ENCODE measurements at places on chromosomes 5 and 9.

GRCh38 chr9:130368631-130369103 is 76.1 kb upstream of the ASS1 start:
- H3K4me3 ChIP-seq: no peak overlapping the region
- no peaks in the 10 kb centered on the region for H3K27me3 ChIP-seq
- no peaks in the 10 kb centered on the region for H3K36me3 ChIP-seq
- DNase-seq: no peak

DNA sequence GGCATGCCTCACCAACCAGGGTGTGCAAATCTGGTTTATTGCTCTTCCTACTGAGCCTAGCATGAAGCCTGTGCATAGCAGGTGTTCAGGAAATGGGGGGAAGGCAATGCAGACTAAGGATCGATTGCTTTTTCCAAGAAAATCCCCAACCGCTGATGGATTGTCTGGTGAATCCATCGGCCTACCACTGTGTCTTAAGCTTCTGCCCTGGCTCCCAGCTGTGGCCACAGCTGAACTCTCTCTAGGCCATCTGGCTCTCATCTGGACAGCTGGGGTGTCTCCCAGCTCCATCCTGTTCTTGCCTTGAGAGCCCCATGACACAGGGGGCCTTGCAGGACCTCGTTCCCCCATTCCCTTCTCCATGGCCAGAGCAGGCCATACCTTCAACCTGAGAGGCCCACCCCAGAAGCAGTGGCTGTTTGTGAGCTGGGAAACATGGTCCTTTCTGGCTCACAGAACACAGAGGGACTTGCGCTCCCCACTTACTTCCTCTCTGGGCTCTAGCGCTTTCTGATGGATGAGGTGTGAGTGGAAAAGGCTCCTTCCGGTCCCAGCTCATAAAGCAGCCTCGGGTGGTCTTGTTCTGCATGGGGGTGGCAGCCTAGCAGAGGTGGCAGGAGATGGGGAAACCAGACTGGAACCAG is 41.8 kb downstream of the COL27A1 start:
- no peak overlapping the region for H3K4me3 ChIP-seq
- no peak overlapping the region for H3K27ac ChIP-seq
- H3K36me3 ChIP-seq: no peaks in the 10 kb centered on the region

DNA sequence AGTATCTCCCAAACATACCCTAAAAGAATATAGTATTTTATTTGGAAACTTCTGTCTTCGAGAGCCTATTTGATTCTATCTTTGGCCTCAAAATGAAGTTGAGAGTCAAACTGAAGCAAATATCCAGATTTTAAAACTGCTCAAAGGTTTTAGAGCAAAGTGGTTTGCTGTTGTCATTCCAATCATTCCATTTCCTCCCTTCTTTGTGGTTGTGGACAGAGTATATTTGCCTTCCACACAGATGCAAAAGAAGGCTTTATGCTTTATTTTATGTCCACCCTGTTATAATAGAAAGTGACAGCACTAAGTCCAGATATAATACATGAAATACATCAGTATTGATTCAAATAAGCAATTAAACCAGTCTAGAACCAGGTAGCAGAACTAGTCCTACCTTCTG is 12.4 kb downstream of the GZMK start:
- H3K4me1 ChIP-seq: no peaks in the 10 kb centered on the region
- H3K4me3 ChIP-seq: no peak overlapping the region
- no peaks in the 10 kb centered on the region for H3K36me3 ChIP-seq
- H3K27ac ChIP-seq: no peak overlapping the region

DNA sequence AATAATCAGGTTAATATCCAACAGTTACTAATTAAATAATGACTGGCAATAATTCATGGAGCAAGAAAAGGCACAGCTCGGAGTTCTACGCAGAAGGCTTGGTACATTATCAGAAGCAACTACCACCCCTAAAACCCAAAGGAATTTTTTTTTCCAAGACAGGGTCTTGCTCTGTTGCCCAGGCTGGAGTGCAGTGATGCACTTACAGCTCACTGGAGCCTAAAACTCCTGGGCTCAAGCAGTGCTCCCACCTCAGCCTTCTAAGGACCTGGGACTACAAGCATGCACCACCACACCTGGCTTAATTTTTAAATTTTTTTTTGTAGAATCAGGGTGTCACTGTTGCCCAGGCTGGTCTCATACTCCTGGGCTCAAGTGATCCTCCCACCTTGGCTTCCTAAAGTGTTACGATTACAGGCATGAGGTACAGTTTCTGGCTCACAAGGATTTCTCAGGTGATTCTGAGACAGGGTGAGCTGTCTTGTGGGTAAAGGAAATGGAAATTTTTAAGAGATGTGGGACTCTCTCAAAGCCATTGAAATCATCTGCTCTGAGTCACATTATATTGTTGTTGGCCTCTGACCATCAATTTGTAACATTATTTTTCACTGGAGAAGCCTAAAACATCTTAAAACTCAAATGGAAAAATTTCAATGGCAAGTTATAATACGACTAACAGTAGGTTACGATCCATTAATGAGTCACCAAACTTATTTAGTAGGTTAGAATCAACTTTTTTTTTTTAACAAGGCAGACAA is 19.7 kb upstream of the HSDL2 start:
- H3K4me1 ChIP-seq: no peaks in the 10 kb centered on the region
- no peaks in the 10 kb centered on the region for H3K36me3 ChIP-seq
- no peak overlapping the region for H3K4me3 ChIP-seq
- DNase-seq: no peak
- no peaks in the 10 kb centered on the region for H3K27me3 ChIP-seq

DNA sequence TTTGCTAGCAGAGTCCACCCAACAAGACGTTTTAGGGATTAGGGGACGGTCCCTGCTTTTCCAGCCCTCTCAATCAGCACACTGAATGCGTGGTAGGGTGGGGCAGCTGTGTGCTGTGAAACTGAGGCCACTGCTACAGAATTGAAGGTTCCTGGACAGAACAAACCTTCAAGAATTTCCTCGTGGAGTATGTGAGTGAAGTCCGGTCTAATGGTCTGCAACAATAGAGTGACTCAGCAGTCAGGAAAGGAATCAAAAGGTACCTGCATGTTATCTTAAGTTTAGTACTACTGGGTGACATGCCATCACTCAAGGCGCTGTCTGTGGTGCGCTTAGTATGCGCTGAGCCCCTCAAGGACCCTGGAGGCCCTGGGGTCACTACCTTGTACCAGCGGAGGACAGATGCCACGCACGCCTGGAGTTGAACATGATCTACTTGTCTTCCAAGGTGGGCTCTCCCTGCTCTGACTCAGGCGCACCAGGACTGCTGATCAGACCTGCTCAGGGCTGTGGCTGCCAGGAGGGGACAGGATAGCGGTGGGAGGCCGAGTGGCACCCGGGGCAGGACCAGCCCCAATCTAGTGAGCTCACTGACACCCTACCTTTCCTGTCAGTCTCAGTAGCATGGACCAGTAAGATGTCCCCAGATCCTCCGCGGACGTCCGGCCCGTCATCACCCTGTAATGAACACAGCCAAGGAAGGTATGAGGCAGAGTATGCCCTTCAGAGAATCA is 50.5 kb downstream of the PRRT1B start:
- peaks cover 18% of the 10 kb centered on the region for H3K36me3 ChIP-seq
- no peaks in the 10 kb centered on the region for H3K4me1 ChIP-seq
- H3K4me3 ChIP-seq: no peak overlapping the region
- no peak overlapping the region for H3K27ac ChIP-seq
- no peak for DNase-seq
- H3K27me3 ChIP-seq: no peaks in the 10 kb centered on the region

DNA sequence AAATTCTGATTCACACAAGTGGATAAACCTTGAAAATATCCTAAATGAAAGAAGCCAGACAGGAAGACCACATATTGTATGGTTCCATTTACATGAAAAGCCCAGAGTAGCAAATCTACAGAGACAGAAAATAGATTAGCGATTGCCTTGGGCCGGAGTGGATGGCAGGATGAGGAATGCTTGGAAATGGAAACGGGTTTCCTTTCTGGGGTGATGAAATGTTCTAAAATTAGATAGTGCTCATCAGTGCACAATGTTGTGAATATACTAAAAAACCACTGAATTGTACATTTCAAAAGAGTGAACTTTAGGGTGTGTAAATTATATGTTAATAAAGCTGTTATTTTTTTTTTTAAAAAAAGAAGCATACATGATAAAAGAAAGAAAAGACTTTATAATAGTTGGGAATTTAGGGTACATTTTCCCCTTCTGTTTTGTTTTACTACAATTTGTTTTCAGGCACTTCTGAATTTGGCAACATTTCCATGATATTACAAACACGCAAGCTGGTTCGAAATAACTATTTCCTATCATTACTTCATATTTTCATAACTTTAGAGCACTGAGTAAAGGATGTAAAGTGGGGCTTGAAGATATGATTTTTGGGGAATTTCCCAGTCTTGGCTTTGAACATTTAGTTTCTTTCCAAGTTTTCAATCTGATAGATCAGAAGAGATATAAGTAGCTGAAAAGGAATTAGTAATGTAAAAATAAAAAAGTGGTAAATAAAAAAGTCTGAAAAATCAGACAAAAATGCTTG is 23.9 kb downstream of the SLC35A4 start:
- DNase-seq: no peak
- no peaks in the 10 kb centered on the region for H3K36me3 ChIP-seq
- H3K27me3 ChIP-seq: no peaks in the 10 kb centered on the region

DNA sequence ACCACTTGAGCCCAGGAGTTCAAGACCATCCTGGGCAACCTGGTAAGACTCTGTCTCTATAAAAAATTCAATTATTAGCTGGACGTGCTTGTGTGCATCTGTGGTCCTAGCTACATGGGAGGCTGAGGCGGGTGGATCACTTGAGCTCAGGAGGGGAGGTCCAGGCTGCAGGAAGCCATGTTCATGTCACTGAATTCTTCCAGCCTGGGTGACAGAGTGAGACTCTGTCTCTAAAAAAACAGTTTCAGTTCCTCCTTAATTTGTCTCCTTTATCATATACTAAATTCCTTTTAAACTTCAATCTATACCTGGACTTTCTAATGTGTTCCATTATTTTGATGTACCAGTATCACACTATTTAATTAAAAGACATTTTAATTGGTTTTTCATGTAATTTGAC is 422.2 kb upstream of the TLE4 start:
- H3K4me1 ChIP-seq: no peaks in the 10 kb centered on the region
- H3K36me3 ChIP-seq: no peaks in the 10 kb centered on the region
- no peak overlapping the region for H3K27ac ChIP-seq
- H3K4me3 ChIP-seq: no peak overlapping the region
- no peak for DNase-seq
- no peaks in the 10 kb centered on the region for H3K27me3 ChIP-seq

DNA sequence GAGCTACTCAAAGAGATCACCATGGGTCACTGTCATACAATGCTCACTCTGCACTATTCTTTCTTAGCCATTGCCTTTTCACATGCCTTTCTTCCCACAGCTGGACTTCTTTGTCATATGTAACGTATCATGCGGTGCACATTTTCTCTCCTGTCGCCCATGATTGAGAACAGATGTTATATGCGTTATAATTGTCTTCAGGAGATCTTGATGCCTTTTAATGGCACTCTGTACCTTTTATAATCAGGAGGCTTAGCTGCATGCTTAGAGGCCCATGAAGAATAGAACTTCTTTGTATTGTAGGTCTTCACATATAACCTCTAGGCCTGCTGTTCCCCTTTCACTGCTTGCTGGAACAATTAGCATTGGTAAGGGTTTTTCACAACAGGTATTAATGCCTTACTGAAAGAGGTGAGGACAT is 436.1 kb downstream of the CDH10 start:
- DNase-seq: no peak
- no peaks in the 10 kb centered on the region for H3K4me1 ChIP-seq
- H3K27me3 ChIP-seq: no peaks in the 10 kb centered on the region
- no peak overlapping the region for H3K4me3 ChIP-seq

GRCh38 chr5:80961376-80962281 is 1.5 kb downstream of the RASGRF2 start:
- no peaks in the 10 kb centered on the region for H3K36me3 ChIP-seq
- DNase-seq: peak; percentile 65
- no peaks in the 10 kb centered on the region for H3K4me1 ChIP-seq
- peak overlapping the region; percentile 41 for H3K4me3 ChIP-seq
- peaks cover 17% of the 10 kb centered on the region for H3K27me3 ChIP-seq

GRCh38 chr9:24582146-24583126 is 36.7 kb upstream of the IZUMO3 start:
- no peak overlapping the region for H3K27ac ChIP-seq
- no peak overlapping the region for H3K4me3 ChIP-seq
- no peaks in the 10 kb centered on the region for H3K27me3 ChIP-seq
- H3K4me1 ChIP-seq: no peaks in the 10 kb centered on the region

GRCh38 chr5:43602461-43603343 is at the start of gene NNT:
Gene NNT (plus strand): TSS chr5:43603180. CDS start chr5:43609196, 6,016 bp downstream.
- no peaks in the 10 kb centered on the region for H3K27me3 ChIP-seq
- peak; percentile 65 for DNase-seq
- no peaks in the 10 kb centered on the region for H3K36me3 ChIP-seq
- H3K27ac ChIP-seq: peak within 1 kb of the TSS; percentile 71
- peak within 1 kb of the TSS; percentile 85 for H3K4me3 ChIP-seq

DNA sequence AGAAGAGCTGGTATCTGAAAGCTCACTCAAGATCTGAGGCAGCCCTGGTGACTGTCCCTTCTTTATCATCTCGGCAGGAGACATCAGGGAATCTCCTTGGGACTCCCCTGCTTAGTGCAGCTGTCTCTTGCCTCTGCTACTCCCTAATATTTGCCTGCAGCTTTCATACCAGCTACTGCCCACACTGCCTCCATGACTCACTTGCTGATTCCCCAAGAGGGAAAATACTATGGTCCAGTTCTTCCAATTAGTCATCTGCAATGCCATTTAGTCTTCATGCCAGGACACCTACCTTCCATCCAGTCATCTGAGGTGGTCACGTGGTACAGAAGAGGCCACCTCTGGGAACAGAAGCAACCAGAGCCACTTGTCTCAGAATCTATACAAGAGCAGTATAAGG is 270.8 kb downstream of the NTRK2 start:
- no peaks in the 10 kb centered on the region for H3K36me3 ChIP-seq
- DNase-seq: no peak
- H3K4me3 ChIP-seq: no peak overlapping the region
- H3K27ac ChIP-seq: no peak overlapping the region
- no peaks in the 10 kb centered on the region for H3K27me3 ChIP-seq
- no peaks in the 10 kb centered on the region for H3K4me1 ChIP-seq

- H3K36me3 ChIP-seq: no peaks in the 10 kb centered on the region
- H3K4me3 ChIP-seq: no peak overlapping the region
- DNase-seq: peak; percentile 21
These were observed 1188.1 kb downstream of the DTWD2 start for GRCh38 chr5:117800261-117800660.

DNA sequence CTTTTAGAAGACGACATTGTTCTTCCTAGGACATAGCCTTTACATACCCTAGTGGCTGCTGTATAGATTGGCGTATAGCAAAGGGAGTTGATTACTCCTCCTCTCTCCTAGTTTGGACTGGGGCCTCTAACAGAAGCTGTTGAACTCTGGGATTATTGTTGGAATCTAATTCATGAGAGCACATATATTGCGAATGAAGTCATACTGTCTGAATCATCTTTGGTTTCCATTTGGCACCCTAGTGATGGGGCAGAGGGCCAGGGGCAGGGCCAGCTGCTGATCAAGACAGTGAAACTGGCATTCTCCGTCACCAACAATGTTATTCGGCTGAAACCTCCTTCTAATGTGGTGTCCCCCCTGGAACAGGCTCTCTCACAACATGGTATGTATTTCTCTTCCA is 40.3 kb downstream of the NUP188 start:
- H3K4me3 ChIP-seq: no peak overlapping the region
- no peaks in the 10 kb centered on the region for H3K4me1 ChIP-seq
- DNase-seq: no peak
- H3K27me3 ChIP-seq: no peaks in the 10 kb centered on the region
- H3K27ac ChIP-seq: no peak overlapping the region

- no peaks in the 10 kb centered on the region for H3K36me3 ChIP-seq
- DNase-seq: no peak
- no peaks in the 10 kb centered on the region for H3K27me3 ChIP-seq
- no peak overlapping the region for H3K27ac ChIP-seq
- H3K4me1 ChIP-seq: no peaks in the 10 kb centered on the region
These were observed 35.2 kb downstream of the ZCCHC9 start for GRCh38 chr5:81336556-81336955.

- H3K27me3 ChIP-seq: peaks cover 2% of the 10 kb centered on the region
- no peak overlapping the region for H3K27ac ChIP-seq
- no peaks in the 10 kb centered on the region for H3K36me3 ChIP-seq
- no peaks in the 10 kb centered on the region for H3K4me1 ChIP-seq
These were observed 75.2 kb upstream of the ADAMTS2 start for GRCh38 chr5:179420476-179420875.

Measured in small intestine (tissue), 16 donors.